ENCODE measurements at places on chromosomes 5 and 9.

DNA sequence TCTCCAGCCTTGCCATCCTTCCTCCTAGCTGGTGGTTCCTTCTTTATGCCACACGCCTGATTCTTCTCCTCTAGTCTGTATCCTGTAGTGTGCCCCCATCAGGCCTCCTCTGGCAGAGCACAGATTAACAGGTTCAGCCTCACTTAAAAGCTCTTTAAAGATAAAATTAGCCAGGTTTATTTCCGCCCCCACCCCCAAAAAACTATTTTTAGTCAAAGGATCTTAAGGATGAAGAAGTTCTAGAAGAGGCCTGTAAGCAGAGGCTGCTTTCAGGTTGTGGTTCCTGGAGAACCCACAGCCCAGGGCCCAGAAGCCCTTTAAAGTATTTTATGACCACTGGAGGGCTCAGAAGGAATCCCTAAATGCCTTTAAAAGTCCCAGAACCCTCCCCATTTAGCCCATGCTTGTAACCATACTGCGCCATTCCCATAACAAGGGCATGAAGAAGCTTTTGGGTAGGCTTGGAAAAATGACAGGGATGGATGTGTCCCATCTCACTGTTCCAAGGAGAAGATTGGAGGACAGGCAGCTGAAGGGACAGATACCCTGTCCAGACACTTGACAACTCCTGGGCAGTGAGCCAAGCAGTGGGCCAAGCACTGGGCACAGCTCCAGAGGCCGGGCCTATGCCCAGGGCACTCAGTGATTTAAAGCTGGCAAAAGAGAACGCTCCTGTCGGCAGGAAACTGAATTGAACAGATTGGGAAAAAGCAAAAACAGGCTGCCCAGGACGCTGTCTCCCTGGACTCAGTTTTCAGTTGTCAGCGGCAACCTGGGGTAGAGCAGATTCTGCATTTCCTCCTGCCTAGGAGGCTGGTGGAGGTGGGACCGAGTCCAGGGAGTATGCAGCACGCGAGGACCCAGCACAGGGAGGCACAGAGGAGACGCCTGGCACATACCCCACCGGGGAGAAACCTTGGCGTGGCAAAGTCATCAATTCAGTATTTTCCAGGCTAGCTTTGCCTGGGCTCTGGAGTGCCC is 106.3 kb upstream of the SSBP2 start:
- peak; percentile 50 for DNase-seq

GRCh38 chr9:99822109-99822805 is 572 bp downstream of the NR4A3 start:
- DNase-seq = peak; percentile 90

GRCh38 chr5:72140711-72141110 is 33.4 kb downstream of the MAP1B start:
- DNase-seq = no peak

GRCh38 chr9:21392270-21392669 is 7.1 kb upstream of the IFNA2 start:
- DNase-seq = no peak

DNA sequence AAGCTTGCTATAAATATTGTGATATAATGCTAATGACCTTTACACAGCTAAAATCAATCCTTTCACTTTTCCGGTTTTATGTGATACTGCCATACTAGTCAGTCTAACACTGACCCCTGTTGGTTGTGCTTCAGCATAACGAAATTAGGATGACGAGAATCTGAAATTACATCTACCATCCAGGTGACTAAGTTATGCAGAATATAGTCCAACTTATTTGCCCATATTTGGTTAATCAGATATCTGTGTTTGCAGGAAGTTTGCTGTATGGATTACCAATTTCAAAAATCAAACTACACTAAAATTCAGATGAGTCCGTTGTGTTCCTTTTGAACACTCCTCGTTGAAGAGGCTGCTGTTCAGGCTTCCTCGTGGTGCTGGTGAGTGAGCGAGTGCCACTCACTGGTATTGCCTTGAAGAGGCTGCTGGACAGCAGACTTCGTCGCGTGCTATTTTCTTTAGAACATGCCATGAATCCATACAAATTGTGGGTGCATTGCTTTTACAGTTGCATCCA is 32.5 kb downstream of the TENT4A start:
- peak; percentile 66 for DNase-seq

DNA sequence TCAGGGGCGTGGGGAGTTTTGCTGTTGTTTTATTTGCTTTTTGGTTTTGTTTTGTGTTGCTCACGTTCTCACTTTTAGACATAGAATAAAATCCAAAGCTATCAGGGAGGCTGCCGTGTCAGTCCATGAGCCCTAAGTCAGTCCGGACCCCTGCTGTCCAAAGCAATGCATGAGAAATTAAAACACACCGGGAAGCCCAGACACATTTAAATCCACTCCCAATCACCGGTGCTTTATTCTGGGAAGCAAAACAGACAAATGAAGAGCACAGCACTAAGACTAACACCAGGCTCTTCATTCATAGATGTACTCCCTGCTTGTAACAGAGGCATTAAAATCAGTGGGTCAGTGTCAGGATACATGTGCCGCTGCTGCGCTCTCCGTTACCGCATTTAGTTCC is 180.9 kb downstream of the IRX2 start:
- DNase-seq = no peak

DNA sequence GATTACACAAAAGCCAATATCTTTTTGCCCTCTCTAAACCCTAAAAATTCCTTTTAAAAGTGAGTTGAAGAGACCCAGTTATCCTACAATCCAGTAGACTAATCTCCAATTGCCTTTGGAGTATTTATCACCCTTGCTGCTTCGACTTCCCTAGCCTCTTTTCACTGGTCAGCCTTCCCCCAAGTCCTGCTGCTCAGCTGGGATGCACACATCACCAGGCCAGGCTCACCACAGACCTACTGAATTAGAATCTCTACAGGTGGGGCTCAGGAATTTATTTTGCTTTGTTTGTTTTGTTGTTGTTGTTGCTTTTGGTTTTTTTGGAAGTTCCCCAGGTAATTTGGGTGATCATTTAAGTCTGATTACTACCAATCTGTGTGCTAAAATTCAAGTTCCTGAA is 11.6 kb upstream of the FOXD1 start:
- DNase-seq = no peak

DNA sequence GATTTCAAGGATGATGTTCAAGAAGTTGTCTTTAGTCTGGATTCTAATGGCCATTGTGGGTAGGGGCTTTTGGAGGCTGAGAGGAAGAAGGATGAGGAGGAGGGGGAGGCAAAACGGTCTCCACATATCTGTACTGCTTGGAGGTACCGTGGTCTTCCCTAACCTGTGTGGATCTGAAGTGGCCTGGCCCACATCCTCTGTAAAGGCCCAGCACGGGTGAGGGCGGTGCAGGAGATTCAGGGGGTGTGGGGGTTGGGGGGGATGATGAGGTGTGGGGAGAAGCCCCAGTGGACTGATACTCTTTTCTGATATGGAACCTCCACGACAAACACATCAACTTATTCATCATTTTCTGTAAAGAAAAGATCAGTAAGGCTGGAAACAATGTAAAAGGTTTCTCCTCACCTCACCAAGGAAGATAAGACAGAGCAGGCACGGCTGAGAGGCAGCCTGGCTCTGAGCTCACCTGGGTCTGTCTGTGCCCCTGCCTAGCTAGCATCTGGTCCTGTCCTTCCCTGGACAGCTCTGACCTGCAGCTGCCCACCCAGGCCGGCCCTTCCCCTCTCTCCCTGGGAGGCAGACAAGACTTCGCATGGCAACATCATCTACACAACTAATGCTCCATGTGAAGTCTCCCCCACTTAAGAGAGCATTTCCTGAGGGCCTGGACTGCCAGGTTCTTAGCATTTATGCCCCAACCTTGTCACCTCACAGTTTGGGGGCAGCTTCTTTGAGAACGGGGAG is 5.6 kb upstream of the IL3 start:
- no peak for DNase-seq

- DNase-seq = peak; percentile 63
Measured at GRCh38 chr5:73338256-73339050, 110.1 kb downstream of the FOXD1 start.

- no peak for DNase-seq
Measured at GRCh38 chr9:5549658-5550650, 39.6 kb downstream of the PDCD1LG2 start.

DNA sequence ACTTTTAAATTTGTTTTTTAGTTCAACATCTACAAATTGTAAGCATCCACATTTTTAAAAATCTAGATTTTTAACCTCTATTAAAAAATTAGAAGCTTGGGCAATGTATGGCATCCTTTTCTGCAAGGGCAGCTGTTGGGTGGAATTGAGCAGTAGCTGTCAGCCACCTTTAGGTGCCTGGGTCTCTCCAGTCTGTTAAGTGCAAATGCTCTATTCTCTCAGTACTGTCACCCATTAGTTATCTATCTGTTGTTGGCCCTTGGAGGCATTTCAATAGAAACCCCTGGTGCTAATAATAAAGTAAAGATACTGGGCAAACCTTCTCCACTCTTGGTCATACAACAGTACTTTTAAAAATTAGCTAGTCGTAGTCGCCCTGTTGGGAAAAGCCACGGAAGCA is 63.6 kb downstream of the PIP5K1B start:
- no peak for DNase-seq

GRCh38 chr5:116671211-116671736 is 96.7 kb upstream of the SEMA6A start:
- no peak for DNase-seq

DNA sequence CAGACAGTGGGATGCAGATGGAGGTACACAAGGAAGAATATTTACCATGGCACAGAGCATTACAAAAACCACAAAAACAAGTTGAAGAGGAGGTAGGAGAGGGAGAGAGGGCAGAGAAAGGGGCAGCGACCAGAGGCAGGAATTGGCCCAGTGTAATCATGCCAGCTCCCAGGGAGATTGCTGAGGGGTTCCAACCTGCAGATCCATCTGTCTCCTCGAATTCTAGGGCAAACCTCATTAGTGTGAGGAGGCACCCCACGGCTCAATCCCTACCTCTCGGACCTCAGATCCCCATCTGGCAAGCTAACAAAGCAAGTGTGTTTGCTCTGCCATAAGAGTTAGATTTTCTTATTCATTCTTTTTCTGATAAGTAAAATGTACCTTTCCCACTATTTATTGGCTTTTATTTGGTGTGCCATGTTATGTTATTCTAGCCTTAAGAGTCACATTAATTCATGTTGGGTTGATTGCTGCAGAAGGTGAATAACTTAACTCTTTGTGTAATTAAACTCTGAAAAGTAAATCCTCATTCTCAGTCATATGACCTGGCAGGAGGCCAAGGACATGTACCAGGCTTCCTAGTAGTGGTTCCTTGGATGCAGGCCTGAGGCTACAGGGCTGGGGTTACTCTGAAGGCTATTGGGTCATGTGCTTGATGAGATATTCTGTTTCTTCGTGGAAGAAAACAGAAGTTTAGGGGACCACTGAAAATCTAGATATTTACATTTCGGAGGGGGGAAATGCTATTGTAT is 315.2 kb upstream of the ATP10B start:
- DNase-seq = peak; percentile 52

DNA sequence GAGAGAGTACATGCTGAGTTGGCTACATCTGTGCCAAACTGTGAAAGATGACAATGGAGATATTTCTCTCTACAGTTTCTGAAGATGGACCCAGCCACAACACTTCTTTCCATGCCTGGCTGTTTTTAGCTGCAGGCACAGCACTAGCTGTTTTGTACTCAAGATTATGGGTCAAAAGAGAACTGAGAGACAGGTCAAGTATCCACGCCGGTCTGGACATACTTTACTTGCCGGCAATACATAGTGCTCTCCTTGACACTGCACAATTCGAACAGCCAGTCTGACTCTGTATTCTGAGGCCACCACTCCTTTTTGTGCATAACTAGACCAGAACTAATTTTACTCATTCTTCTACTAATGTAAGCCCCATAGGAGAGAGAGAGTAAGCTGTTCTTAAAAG is 2.6 kb downstream of the PRLR start:
- DNase-seq = peak; percentile 61

DNA sequence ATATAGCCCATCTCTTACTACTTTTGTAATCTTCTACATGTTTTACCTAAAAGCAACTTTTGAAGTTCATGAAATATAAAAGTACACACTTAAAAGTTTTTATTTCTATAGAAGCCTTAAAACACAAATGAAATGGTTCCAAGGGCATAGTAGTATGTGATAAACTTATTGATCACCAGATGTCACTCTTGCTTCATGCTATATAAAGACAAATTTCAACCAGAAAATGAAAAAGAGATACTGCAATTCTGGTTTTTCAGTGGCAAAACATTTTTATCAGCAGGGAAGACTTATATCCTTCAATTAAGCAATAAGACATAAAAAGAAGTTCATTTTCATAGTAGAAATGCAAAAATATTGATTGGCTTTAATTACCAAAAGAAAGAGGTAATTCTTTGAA is 69.4 kb upstream of the FBXL17 start:
- DNase-seq = no peak

DNA sequence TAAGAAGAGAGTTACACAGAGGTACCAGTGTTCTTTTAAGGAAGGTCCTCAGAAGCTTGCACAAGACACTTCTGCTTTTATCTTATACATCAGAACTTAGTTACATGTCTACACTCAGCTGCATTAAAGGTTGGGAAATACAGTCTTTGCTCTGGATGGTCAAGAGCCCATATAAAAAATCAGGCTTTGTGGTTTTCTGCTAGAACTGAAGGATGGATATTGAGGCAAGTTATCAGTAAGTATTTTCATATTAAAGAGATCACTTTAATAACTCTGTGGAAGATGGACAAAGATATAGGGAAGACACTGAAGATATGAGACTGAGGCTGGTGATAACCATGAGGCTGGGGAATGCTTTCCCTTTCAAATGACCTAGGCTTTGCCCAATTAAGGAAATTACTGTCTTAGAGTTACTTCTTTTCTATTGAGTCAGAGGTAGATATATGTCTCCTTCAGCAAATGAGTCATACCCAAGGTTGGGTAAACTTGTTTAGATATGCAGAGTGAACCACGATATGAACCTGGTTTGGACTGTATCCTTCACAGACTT is 87.0 kb upstream of the TNC start:
- DNase-seq = no peak

- DNase-seq = no peak
Measured at GRCh38 chr5:38639377-38640358, 83.2 kb upstream of the LIFR start.

DNA sequence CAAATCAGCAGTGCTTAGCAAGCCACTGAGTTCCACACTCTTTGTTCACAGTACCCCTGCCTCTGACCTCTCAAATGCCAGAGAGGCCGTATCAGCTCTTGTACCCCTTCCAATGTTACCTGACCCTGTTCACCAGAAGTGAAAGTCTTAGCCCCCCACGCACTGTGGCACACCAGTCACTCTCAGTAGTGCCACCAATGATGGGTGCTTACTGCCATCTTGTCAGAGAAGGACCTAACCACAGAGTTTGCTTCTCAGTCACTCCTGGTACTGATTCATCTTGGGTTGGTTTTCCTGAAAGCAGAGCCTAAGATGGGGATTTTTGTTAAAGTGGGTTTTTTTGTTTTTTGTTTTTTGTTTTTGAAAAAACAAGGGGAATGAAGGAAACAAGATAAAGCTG is 28.8 kb upstream of the PANK3 start:
- DNase-seq = no peak
